Aorta (tissue), 5 donors: ENCODE measurements at places on chromosomes 1 and 21. TPM values are rescaled to one million over a fixed set of nuclear protein-coding genes. Genes with fewer than 3 reads are reported as not detected.

LCE3D gene
- not detected for total RNA-seq

UBE2U gene
- not detected for total RNA-seq

OR2T29 gene
- total RNA-seq = not detected

SSR2 gene
- total RNA-seq = 151 TPM

TMPRSS3 gene
- total RNA-seq = not detected

DNA sequence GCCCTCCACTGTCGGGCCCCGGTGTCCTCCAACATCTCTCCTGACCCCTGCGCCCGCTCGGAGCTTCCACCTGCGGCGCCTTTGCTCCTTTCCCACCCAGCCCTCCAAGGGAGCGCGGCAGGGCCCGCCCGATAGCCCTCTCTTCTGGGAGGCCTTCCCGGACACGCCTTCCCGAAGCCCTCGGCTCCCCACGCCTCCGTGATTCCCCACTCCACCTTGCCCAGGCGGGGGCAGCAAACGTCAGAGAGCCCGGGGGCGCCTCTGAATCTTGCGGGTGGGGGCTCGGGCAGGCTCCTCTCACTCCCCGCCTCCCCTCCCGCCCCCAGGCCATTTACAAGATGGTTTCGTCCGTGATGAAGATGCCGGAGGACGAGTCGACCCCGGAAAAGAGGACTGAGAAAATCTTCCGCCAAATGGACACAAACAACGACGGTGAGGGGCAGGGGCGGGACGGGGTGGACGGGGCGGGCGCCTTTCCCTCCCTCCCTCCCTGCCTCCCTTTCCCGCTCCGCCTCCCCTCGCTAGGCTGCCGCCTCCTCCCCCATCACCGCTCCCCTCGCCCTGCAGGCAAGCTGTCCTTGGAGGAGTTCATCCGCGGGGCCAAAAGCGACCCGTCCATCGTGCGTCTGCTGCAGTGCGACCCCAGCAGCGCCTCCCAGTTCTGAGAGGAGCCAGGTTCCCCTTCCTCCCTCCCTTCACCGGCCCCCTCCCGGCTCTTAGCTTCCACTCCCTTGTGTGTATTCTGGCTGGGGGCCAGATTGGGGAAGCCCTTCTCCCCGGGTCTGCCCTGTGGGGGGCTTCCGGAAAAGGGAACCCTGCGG, 7.1 kb downstream of the HPCA start:
- DNase-seq = peak; percentile 85

- peak; percentile 94 for DNase-seq
Observed at GRCh38 chr1:18913065-18913835, 10.9 kb upstream of the ALDH4A1 start.

DNA sequence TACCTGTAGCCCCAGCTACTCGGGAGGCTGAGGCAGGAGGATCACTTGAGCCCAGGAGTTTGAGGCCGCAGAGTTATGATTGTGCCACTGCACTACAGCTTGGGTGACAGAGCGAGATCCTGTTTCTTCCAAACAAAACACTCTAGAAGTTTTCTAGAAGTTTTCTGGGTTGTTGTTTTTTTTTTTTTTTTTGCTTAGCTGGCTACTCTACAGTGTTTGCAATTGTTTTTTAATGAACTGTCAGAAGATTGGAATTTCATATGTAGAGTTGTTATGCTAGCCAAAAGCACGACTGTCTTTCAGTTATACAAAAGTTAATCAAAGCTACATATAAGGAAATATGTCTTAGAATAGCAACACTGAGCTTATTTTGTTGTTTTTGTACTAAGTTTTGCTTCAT, 30.9 kb upstream of the NEXN start:
- no peak for DNase-seq

GRCh38 chr1:4084048-4084431, 184.0 kb upstream of the C1orf174 start:
- no peak for DNase-seq

DNA sequence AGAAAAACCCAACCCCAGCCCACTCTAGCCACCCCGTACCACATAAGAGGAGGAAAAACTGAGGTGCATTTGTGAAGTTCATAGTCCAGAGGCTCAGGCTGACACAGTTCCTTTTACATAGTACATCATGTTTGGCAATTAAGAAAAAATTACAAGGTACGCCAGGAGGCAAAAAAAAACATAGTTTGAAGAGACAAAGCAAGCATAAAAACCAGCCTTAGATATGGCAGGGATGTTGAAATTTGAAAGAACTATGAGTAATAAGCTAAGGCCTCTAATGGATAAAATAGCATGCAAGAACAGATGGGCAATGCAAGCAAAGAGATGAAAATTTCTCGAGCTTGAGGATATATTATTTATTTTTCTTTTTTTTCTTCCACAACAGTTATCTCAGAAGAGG, 31.9 kb downstream of the MIXL1 start:
- no peak for DNase-seq

GRCh38 chr1:63665410-63665809, 72.2 kb downstream of the PGM1 start:
- no peak for DNase-seq
